ENCODE measurements at places on chromosomes 5 and 9. TPM values are rescaled to one million over a fixed set of nuclear protein-coding genes. Genes with fewer than 3 reads are reported as not detected.

LCN15 gene
- 0.17 TPM for polyA plus RNA-seq

C5orf46 gene
- not detected for polyA plus RNA-seq

GABBR2 gene
- polyA plus RNA-seq, result 5.0 TPM

ADGRV1 gene
- polyA plus RNA-seq, result 13.9 TPM

CCL27 gene
- not detected for polyA plus RNA-seq

CDKN2B gene
- polyA plus RNA-seq, result 0.21 TPM

All from left renal cortex interstitium (tissue), 4 donors.